Left kidney (tissue), 8 donors: ENCODE measurements at places on chromosomes 4 and X.

DNA sequence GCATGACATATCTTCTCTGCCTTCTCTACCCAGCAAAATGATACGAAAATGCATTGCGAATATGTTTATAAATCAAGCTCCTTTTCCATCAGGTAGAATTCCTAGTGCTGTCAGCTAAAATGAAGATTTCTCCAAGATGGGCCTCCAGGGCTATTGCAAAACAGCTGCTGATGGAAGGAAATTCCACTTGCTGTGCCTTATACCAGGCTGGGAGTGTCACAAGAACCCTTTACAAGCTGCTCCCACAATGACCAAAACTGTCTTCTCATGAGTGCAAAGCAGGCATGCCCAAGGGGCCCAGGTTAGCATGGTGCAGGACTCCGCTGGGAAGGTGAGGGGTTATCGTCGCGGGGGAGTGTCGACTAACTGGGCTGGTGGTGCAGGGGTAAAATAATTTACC, 8.7 kb downstream of the HNRNPH2 start:
- DNase-seq = no peak

DNA sequence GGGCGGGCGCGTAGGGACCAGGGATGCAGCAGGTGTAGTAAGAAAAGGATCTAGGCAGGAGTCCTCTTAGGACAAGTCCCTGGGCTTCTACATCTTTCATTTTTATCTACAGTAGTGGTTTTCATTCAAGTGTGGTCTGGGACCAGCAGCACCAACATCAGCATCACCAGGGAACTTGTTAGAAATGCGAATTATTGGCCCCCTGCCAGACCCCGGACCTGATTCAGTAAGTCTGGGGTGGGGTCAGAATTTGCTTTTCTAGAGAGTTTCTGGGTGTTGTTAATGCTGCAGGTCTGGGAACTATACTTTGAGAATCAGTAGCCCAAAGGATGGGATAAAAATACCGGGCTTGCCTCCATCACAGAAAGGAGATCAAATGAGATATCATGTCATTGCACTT, 1.3 kb upstream of the PCYT1B start:
- DNase-seq = no peak

DNA sequence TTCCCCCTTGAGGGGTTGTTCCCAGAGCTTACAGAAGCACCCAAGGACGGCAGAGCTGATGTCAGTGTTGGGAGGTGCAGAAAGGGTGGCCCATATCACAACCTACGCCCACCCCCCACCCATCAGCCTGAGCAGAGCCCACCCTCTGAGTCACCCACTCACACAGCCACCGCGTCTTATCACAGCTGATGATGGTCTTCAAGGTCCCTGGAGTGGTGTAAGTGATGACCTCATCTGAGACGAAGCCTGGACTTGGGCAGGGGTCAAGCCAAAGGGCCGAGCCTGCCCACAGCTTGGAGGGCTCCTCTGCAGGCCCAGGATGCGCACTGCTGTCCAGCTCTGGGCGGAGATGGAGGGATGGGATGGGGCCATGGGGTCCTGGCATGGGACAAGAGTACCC, 3.0 kb upstream of the HTRA3 start:
- DNase-seq = no peak

GRCh38 chrX:104112326-104112951, at the start of gene ZCCHC18:
TSS of gene ZCCHC18 (plus strand) at chrX:104112523. CDS start at chrX:104114112, 1,589 bp downstream.
- DNase-seq = peak; percentile 53

- no peak for DNase-seq
Measured at GRCh38 chr4:138804711-138805110, 210.9 kb upstream of the NOCT start.

- DNase-seq = no peak
Measured at GRCh38 chr4:4717692-4718091, 141.8 kb upstream of the MSX1 start.

GRCh38 chr4:151561551-151562256, 152.7 kb downstream of the FHIP1A start:
- DNase-seq = no peak

DNA sequence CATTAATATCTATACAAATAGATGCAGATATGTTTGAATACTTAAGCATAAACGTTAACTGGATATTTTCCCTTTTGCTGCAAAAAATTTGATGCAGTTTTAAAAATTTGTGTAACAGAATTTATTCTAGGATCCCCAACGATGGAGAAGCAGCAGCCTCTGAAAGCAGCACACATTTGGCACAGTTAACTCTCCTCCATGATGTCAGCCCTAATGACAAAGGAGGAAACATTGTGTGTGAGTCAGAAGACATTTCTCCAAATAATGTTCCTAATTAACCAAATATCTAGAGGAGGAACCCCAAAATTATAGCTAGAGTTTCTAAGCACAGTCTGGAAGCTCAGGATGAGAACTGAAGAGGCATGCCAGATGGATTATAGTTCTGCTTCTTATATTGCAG, 281.9 kb upstream of the MAD2L1 start:
- no peak for DNase-seq

DNA sequence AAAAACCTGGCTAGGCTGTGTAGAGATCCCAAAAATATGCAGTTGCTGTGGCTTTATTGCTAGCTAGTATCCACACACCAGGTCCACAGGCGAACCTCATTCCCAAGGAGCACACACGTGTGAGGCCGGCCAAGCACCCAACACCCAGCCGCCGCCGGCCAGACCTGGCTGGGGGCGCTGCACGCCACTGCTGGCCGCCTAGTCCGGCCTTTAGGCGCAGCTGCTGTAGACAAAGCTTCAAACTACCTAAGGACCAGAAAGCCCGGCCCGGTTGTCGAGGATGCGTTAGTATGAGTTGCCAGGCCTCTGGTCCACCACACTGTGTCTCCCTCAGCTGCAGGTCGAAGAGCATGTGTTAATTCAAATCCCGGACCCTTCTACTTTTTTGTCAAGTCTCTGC, 3.1 kb downstream of the POU3F4 start:
- DNase-seq = no peak

GRCh38 chrX:103681443-103681842, 5.1 kb downstream of the MORF4L2 start:
- no peak for DNase-seq

- DNase-seq = no peak
Measured at GRCh38 chr4:169025184-169025583, 15.1 kb upstream of the CBR4 start.

DNA sequence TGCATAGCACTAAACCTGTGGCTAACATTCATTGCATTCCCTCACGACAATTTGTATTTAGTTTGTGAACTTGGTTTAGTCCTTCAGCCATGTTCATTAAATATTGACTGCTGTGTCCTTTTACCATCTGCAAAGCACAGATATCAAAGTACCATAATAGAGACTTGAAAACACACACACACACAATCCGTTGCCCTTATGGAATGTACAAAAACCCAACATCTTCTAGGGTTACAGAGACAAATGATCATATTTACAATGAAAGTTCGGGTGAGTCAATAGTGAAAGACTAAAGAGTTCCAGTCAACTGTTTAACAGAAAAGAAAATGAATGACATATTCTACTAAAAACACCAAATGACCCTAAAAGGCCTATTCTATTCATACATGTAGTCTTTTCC, 50.8 kb upstream of the TXK start:
- DNase-seq = no peak

- no peak for DNase-seq
Measured at GRCh38 chr4:104735174-104735573, 240.5 kb upstream of the CXXC4 start.

GRCh38 chrX:110182865-110183264, 135.0 kb downstream of the AMMECR1 start:
- no peak for DNase-seq

DNA sequence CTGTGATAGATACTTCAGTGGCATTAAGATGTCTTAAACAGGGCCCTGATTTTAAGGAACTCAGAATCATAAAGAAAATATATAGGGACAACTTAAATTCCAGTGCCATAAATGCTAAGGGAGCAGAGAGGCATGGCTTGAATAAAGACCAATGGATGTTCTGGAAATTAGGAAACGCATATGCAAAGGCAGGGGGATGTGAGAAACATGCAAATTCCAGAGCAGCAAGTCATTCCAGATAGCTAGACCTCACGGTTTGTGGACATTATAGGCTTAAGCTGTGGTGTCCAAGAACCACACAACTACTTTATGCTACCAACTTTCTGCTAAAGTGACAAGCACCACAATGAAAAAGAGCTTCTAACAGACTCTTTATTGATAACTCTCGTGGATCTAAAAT, 132.6 kb upstream of the ANK2 start:
- no peak for DNase-seq

- no peak for DNase-seq
Measured at GRCh38 chr4:3291411-3291968, 1.3 kb upstream of the RGS12 start.

- DNase-seq = no peak
Measured at GRCh38 chrX:63258144-63258543, 93.0 kb downstream of the SPIN4 start.

DNA sequence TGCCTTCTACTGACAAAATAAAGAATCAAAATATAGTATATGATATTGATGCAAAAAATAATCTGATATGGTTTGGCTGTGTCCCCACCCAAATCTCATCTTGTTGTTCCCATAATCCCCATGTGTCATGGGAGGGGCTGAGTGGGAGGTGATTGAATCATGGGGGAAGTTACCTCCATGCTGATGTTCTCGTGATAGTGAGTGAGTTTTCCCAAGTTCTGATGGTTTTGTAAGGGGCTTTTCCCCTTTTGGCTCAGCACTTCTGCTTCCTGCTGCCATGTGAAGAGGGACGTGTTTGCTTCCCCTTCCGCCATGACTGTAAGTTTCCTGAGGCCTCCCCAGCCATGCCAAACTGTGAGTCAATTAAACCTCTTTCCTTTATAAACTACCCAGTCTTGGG, 70.2 kb downstream of the TMEM165 start:
- no peak for DNase-seq

DNA sequence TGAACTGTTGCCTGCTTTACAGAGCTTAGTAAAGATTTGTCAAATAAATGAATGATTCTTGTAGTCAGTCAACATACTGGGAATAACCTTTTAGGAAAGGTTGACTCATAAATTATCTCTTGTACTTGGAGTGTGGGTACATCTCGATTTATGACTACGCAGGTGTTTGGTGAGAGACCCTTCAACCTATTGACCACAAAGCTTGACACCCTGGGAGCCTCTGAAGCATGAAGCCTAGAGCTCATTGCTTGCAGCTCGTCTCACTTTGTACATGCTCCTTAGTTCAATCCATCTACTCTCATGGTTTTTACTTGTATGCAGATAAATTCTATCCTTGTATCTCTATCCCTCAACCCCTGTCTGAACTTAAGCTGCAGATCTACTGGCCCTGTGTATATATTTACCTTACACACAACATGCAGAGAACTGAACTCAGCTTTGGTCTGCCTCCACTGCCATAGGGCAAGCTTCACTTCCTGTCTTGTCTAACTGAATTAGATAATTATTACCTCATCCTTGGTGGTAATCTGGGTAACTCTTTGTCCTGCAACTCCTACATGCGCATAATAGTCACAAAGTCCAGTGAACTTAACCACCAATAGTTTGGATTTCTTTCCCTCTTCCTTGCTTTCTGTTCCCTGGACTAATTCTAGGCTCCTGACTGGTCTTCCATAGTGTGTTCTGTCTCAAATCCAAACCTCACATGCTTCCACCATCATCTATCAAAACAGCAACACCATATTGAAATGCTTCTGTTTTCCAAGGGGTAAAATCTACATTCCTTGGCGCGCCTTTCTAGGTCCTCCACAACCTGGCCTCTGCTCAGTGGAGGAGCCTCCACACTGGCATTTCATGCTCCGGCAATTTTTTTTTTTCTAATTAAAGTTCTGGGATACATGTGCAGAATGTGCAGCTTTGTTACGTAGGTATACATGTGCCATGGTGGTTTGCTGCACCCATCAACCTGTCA, 32.2 kb upstream of the FAT1 start:
- no peak for DNase-seq

DNA sequence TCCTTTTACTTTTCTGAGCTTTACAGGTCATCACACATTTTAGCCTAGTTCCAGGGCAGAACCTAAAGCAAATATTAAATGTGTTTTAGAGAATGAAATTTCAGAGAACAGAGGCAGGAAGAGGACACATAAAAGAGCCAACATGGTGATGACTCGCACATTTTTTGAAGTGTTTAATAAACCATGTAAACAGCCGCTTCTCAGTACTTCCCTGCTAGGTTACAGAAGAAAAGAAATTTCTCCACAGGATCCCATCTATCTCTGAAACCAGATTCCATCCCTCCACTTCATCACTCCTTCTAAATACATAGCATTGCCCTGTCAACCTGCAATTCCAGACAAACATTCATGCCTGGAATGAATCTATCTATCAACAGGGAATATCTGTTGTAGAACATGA, 949.5 kb upstream of the PCDH7 start:
- no peak for DNase-seq

DNA sequence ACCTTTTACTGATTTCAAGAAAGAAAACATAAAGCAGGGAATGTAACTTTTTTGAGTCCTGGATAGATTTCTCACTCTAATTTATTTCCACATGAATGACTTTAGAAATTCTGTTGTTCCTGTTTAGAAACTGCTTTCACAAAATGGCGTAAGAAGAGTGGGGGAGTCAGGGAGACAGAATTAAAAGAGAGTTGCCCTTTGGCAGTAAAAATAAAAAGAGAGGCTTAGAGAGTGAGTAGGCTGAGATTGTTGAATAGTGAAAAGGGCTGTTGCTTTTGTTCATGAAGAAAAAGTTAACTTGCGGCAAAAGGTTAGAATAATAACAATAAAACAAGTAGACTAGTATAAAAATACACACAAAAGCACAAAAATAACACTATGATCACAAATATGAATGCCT, 166.1 kb downstream of the TBCK start:
- no peak for DNase-seq

DNA sequence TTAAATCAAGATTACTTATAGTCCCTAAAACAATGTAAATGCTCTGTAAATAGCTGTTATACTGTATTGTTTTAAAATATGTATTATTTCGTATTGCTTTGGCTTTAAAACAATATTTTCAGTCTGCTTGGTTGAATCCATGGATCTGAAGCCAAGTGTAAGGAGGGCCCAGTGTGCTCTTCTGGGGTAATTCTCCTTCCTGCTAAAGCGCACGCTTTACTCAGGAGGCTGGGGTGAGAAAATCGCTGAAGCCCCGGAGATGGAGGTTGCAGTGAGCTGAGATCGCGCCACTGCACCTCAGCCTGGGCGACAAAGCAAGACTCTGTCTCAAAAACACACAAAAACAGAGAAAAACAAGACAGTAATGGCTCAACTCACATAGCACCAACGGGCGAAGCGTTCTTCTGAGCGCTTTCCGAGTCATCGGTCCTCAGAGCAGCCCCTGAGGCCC, 391 bp upstream of the IDUA start:
- no peak for DNase-seq

DNA sequence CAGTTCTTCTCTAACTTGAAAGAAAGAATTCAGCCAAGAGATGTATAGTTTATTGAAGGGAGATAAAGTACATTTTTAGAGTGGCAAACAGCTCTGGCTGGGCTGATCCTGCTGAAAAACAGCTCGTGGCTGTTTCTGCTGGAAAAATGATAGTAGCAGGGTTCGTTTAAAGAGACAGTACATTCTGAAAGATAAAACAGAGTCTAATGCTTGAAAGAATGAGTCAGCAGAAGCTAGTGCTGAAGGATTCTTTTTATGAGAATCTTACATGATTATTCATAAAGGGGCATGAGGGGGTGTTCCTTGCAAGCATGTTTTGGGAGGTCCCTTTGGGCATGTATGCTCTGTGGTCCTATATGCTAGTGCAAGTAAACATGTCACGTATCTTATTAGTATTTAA, 790.0 kb downstream of the PCDH18 start:
- no peak for DNase-seq
